ENCODE measurements at places on chromosomes 11 and 22.

DNA sequence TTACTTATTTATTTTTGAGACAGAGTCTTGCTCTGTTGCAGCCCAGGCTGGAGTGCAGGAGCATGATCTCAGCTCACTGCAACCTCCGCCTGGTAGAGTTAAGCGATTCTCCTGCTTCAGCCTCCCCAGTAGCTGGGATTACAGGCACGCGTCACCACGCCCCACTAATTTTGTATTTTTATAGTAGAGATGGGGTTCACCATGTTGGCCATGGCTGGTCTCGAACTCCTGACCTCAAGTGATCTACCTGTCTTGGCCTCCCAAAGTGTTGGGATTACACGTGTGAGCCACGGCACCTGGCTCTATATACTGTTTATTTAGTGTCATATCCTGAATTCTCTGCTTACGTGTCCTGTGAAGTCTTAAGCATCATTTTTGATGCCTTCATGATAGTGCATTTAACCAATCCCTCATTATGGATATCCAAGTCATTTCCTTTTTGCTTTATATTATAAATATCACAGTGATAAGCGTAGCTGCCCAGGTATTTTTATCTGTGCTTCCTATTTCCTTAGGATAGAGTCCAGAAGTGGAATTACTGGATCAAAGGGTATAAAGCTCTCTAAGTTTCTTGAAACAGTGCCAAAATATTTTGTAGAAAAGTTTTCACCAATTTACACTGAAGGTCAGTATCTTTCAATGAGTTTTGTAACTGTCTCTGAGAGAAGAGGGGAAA lies 871 bp upstream of the SIDT2 start:
- DNase-seq, result no peak

DNA sequence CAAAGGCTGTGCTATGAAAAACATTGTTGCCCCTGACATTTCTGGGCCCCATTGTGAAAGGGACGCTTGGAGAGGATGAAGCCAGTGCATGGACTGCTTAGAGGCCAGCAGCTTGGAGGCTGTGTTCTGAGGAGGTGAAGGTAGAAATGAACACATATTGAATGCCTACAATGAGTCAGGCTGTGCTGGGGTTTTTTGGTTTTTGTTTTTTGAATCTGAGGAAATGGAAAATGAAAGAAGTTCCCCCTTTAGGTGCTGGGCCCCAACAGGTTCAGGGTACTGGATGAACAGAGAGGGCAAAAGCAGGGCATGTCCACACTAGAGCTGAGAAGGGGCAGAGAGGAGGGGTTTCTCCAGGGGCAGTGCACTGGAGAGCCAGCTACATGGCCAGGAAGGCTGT lies 166.1 kb upstream of the API5 start:
- DNase-seq, result no peak

- DNase-seq, result no peak
Observed at GRCh38 chr11:17612221-17613188, 65.4 kb downstream of the OTOG start.

- no peak for DNase-seq
Observed at GRCh38 chr11:35063488-35063931, 75.5 kb upstream of the CD44 start.

- no peak for DNase-seq
Observed at GRCh38 chr11:85827748-85828639, 17.1 kb upstream of the SYTL2 start.

DNA sequence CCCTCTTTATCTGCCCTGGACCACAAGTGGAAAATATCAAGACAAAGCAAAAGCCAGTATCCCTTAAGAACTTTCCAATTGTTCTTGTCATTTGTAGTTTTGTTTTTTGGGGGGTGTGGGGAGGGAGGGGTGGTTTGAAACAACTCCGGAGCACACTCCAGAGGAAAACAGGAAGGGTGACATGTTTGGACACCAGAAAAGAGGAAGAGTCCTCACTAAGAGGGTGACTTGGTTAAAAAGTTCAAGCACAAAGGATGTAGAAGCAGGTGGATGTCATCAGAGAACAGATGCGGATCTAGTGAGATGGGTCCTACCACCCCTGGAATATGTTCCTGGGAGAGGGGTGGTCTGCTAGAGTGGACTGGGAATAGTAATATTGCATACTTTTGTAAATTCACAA lies 25.8 kb downstream of the ADAMTS8 start:
- no peak for DNase-seq

- DNase-seq, result no peak
Observed at GRCh38 chr22:29442976-29443375, 4.6 kb downstream of the RFPL1 start.

DNA sequence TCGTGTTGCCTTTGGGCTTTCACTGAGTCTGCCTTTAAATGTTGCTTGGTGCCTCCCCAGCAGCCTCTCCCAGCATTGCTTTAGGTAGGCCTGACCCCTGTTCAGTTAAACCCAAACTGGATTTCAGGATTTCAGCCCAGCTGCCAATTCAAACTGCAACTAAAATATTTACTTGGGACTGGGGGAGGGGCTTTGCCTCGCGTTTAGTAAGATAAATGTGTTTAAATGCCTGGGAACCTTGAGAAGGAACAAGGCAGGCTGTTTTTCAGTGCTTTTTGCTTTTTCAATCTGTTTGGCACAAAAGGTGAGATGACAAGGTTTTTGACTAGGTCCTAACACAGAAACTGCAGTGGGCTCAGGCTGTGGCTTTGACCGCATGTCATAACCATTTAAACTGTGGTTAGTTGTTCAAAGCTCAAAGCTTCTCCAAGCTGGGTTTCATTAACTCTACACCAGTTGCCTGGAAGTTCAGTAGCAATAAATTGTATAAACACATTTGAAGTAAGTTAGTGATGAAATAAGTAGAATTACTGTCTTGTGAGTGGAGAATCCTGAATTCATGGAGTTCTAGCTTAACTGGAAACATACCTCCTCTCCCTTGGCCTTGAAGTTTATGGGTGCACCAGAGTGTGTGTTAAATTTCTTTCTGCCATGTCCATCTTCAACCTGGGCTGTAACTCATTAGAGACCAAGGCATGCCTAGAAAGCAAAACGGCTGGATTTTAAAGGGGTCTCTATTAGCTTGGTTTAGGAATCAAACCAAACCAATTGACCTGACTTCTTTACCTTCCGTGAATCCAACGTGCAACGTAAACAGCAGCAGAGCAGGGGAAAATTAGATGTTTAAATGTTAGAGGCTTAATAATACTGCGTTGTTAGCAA lies 3.6 kb downstream of the PKNOX2 start:
- DNase-seq, result no peak

DNA sequence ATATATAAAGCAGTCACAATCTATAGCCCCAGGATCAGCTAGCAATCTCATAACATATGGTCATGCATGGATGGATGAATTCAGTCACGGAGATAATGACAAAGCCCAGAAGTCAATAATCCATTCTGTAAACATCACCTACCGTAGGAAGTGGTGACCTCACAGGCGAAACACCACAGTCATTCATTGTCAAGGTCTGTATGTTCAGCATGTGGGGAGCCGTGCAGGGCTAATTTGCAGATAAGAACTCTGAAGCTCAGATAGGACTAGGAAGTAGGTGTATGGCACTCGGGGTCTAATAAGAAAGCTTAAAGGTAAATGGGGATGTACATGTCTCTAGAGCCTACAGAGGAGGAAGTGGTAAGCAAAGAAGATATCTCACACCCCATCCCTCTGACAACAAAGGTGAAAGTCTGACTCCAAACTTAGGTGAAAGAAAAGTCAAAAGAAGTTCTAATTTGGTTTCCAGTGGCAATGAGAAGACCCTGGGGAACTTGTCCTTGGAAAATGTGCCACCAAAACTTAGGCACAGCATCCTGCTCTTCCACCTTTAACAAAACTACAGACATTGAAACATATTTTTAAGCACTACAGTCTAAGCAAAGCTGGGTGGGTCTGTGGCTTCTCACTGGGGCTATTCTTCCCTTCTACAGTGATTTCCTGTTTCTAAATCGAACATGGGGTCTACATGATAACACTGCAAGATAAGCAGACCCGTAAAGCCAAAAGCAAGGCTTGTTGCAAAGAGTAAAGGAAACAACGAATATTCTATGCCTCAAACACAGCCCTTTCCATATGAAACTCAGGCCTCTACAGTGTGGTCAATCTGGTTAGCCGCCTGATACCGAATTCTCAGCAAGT lies 5.2 kb downstream of the CRTAM start:
- no peak for DNase-seq

DNA sequence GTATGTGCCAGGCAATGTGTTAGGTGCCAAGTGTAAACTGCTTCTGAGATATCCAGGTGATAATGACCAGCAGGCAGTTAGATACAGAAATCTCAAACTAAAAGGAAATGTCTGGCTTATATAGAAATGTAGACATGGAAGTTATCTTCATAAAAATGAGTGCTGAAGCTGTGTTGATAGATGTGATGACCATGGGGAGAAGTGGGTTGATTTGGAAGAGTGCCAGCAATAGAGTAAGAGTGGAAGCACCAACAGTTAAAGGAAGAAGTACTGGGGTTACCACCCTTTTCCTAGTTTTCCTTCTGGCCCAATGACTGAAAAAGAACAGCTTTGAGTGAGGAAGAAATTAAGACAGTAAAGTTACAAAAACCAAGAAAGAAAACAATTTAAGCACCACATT lies 68.5 kb downstream of the C2CD3 start:
- DNase-seq, result no peak

DNA sequence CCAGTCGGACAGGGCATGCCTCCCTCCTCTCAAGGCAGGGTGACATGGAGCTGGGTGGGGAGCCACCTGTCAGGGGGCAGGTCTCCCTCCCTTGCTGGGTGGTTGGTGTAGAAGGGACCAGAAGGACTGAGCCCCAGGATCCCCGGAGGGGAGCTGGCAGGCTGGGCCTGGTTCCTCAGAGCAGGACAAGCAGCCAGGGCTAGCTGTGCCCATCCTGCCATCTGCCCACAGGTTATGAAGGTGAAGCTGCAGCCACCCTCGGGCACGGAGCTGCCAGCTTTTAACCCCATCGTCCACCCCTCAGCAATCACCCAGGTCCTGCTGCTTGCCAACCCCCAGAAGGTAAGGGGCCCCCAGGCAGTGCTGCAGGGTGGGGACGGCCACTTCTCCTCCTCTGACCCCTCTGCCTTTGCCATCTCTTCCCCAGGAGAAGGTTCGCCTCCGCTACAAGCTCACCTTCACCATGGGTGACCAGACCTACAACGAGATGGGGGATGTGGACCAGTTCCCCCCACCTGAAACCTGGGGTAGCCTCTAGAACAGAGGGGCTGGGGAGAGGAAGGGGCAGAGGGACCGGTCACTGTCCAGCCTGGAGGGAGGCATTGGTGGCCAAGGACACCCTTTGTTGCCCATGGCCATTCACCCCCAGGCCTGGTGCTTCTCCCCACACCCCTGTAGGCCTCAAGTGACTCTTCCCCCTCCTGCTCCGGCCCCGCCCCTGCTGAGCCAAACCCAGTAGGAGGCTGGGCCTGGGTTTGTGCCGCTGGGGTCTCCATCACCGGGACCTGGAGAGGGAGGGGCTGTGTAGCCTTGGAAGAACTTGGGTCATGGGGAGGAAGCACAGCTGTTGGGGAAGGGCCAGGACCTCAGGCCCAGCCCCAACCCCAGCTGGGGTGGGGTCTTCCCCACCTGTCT lies 7.0 kb upstream of the SH3BP1 start:
- DNase-seq, result no peak

- no peak for DNase-seq
Observed at GRCh38 chr11:15349413-15349812, 234.7 kb downstream of the INSC start.

GRCh38 chr11:1912289-1912878 lies 7.1 kb upstream of the TNNT3 start:
- no peak for DNase-seq

DNA sequence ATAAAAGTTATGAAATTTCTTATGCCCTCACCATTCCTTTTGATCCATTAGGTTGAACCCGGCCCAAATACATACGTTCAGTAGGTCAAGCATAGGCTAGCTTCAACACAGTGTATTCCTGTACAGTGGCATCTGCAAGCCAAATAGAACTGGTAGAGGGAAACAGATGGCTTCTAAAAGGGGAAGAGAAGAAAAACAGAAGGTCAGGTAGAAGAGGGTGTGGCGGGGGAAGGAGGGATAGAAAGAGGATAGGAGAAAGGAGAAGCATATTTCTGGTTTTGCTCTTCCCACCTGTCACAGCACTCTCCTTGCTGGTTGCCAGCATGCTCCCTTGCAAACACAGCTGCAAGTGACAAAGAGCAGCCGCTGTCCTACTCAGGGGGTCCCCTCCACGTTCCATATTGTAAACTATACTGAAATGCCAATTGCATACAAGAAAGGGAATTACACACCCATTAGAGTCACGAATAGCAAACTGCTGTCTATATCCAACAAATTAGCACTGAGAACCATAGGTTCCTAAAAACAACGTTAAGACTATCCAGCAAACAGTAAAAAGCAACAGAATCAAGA lies 71.8 kb downstream of the PHF21A start:
- DNase-seq, result no peak

GRCh38 chr22:38950527-38951295 lies 6.7 kb upstream of the APOBEC3A start:
- DNase-seq, result no peak

- DNase-seq, result no peak
Observed at GRCh38 chr22:23386822-23387580, 193.1 kb downstream of the IGLL1 start.

- peak; percentile 87 for DNase-seq
Observed at GRCh38 chr22:39316440-39317083, 2.9 kb downstream of the RPL3 start.
